Osteocyte (in vitro differentiated cells): ENCODE measurements at places on chromosomes 3 and 15.

DNA sequence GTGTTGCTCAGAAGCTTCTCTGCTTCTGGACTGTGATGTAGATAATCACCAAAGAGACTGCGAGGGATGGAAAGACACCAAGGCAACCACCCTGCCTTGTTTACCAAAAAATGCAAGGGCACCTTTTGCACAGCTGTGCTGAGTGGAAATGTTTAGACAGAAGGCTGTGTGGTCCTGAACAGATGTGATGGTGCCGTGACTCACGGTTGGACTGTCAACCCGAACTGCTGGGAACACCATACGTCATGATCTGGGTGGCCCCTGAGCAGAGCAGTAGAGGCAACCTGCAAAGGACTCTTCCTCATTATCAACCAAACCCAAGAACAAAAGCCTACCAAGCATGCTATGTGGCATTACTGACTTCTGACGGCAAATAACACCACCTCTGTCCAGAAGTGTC, 61.3 kb upstream of the LPP start:
- H3K36me3 ChIP-seq = no peaks in the 10 kb centered on the region
- DNase-seq = no peak
- no peak overlapping the region for H3K4me3 ChIP-seq
- no peak overlapping the region for H3K27ac ChIP-seq
- peaks cover 8% of the 10 kb centered on the region for H3K4me1 ChIP-seq

DNA sequence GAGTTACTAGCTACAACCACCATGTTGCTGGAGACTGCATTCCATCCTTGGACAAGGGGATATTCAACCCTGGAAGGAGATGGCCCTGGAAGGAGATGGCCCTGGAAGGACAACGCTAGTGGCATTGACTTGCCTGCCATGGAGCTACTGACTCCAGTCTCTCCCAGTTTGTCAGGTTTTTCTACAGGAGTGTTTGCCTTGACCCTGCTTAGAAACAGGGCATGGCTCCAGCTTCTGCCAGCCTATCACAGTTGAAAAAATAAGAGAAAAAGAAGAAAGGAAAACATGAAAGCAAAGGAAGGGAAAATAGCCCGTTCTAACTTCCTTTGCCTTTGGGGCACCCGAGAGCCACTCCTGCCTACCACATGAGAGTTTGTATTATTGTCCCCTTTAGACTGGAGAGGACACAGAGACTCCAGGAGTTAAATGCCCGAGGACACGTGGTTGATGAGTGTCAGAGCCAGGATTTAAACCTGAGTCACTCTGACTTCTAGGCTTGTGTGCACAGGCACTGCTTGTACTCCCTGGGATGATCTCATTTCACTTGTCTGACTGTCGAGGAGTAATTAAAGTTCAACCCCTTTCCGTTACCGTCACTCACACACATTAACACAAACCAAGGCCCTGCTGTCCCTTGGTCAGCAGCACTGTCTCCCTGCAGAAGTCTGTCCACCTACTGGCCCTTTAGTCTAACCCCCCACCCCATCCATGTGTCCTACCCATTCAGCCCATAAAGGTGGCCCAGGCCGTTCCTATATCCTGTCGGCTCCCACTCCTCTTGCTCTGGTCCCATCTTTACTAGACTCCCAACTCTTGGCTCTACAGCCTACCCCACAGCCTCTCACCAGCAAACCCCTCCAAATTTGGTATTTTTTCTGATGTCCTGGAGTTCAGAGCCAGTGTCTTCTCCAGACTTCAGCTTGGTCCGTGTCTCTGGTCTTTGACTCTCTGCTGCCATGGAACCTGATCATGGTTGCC, 46.1 kb downstream of the C2CD4A start:
- peaks cover 22% of the 10 kb centered on the region for H3K4me1 ChIP-seq
- DNase-seq = no peak
- no peaks in the 10 kb centered on the region for H3K27me3 ChIP-seq
- peak overlapping the region; percentile 8 for H3K27ac ChIP-seq
- no peaks in the 10 kb centered on the region for H3K36me3 ChIP-seq

DNA sequence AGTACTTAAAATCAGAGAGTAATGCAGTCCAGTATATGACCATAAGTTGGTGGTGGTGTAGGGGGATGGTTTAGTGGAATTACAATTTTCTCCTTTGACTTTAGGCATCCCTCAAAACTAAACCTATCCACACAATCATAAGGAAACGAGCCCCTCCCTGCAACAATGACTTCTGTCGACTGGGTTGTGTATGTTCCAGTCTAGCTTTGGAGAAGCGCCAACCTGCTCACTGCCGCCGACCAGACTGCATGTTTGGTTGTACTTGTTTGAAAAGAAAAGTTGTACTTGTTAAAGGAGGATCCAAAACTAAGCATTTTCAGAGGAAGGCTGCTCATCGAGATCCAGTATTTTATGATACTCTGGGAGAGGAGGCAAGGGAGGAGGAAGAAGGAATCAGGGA, 52.8 kb downstream of the MGA start:
- H3K4me3 ChIP-seq = no peak overlapping the region
- H3K36me3 ChIP-seq = peaks cover 37% of the 10 kb centered on the region
- H3K27ac ChIP-seq = no peak overlapping the region
- H3K27me3 ChIP-seq = no peaks in the 10 kb centered on the region

DNA sequence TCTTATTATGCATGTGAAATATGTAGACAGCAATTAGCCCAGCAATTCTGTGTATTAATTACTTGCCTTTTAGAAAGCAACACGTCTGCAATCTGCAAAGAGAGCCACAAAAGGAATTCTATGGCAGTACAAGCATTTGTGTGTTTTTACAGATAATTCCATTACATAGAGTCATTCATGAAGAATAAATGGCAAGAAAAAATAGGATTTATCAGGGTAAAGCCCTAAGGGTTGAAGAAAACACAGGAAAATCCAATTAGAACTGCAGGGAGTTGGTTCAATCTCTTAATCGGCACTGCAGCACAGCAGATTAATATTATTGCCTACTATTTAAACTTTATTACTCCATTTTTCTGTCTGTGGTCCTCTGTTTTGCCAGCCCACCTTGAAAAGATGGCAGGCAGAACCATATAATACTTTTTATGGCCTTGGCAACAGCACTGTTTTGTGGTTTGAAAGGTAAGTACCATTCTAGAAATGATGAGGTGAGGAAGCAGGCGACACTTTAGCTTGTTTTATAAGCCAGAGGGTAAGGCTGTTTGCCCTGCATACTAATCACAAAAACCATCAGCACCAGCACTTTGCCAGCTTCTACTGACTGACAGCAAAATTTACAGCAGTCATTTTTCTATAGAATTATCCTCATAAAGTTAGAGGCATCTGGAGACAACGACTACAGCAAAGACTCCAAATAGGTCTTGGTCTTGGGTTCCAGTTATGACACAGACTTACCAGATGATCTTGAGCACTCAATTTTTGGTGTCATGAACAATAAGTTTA, 638.2 kb upstream of the NAALADL2 start:
- no peaks in the 10 kb centered on the region for H3K36me3 ChIP-seq
- H3K27ac ChIP-seq = no peak overlapping the region
- H3K4me3 ChIP-seq = no peak overlapping the region
- no peak for DNase-seq
- no peaks in the 10 kb centered on the region for H3K27me3 ChIP-seq

GRCh38 chr15:75008629-75009326, 13.4 kb downstream of the SCAMP5 start:
- no peak overlapping the region for H3K4me3 ChIP-seq
- H3K27ac ChIP-seq = no peak overlapping the region
- H3K36me3 ChIP-seq = no peaks in the 10 kb centered on the region
- H3K4me1 ChIP-seq = no peaks in the 10 kb centered on the region
- no peaks in the 10 kb centered on the region for H3K27me3 ChIP-seq
